Muscle of leg (tissue), 16 donors: ENCODE measurements at places on chromosomes 13 and 19. TPM values are rescaled to one million over a fixed set of nuclear protein-coding genes. Genes with fewer than 3 reads are reported as not detected.

DNA sequence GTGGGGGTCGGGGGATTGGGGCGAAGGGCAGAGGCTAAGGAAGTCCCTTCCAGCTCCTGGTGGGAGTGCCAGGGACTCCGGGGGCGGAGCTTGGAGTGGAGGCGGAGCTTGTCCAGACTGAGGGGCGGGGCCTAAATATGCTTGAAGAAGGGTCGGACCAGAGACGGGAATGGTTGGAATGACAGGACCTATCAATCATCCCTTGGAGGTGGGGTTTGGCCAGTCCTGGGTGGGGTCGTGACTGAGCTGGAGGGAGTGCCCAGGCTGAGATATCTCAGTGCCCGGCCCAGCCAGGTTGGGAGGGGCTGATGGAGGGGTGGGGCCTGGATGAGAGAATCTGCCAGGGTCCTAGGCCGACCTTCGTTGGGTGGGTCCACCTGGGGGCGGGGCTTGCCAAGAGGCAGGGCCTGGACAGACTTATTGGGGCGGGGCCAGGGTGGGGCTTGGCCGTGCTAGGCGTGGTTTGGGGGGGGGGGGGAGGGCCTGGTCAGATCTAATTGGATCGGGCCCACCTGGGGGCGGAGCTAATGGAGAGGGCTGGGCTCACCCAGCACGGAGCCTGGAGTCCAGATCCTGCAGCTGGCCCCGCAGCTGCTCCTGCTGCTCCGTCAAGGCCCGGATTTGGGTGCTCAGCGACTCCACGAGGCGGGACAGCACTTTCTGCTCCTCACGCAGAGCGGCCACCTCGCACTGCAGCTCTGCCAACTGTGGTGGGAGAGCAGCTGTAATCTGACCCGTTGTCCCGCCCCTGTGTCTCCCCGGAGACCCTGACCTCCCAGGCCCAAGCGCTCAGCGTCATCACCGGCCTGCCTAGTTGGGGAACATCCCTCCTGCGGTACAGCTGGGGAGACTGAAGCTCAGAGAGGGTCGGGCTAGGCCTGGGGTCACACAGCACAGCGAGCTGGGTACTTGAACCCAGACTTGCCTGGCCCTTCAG, 2.6 kb upstream of the WIZ start:
- DNase-seq: peak; percentile 93

- DNase-seq: no peak
These were observed 11.1 kb downstream of the IRGC start for GRCh38 chr19:43726736-43727592.

The CLEC11A gene
- total RNA-seq: 35.2 TPM

The TPTE2 gene
- total RNA-seq: 0.09 TPM

The ZNF560 gene
- 0.13 TPM for total RNA-seq

The SKA3 gene
- 7.0 TPM for total RNA-seq

The CNN1 gene
- 72.4 TPM for total RNA-seq

The SIAH3 gene
- 0.27 TPM for total RNA-seq

DNA sequence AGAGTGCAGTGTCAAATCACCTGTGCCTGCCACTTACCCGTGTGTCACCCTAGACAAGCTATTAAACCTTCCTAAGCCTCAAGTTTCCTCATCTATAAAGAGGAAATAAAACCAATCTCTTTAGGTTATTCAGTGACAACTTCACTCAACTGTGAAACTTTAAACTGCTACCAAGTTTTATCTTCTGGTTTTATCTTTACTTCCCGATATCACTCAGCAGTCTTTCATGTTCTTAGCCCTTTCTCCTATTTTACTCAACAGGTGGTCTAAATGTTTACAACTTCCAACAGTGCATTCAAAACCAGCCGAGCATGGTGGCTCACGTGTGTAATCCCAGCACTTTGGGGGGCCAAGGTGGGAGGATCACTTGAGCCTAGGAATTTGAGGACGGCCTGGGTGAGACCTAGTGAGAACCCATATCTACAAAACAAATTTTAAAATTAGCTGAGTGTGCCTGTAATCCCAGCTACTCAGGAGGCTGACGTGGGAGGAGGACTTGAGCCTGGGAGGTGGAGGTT, 59.6 kb downstream of the GPALPP1 start:
- DNase-seq: no peak

- no peak for DNase-seq
These were observed 41.3 kb upstream of the KCTD15 start for GRCh38 chr19:33755099-33756035.

The MEDAG gene
- 9.7 TPM for total RNA-seq

The ATXN8OS gene
- not detected for total RNA-seq

- DNase-seq: no peak
These were observed 49.9 kb downstream of the ZNF787 start for GRCh38 chr19:56071151-56071550.

The DLL3 gene
- total RNA-seq: 0.09 TPM

- DNase-seq: no peak
These were observed 15.5 kb upstream of the ZNF14 start for GRCh38 chr19:19748249-19748938.

DNA sequence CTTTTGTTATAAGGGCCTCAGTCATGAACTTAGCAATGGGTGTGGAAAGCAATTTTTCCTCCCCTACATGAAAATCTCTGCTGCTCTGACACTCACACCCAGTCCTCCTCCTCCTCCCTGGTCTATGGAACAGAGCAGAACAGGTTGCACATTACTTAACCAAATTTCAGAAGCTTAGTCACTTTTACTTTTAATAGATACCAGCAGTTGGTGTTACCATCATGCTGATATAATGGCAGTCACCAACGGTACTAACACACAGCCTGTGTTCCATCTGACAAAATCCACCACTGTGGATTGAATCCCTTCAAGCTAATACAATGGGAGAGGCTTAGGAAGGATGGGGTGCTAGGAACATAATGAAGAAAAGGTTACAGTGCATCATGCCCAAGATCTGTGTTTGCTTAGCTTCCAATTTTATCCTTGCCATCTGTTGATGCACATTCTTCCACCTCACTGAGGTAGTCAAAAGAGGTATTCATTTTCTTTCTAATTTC, 9.8 kb downstream of the TPT1 start:
- DNase-seq: no peak

The SLC7A9 gene
- 0.22 TPM for total RNA-seq

GRCh38 chr13:51780099-51780498, 23.9 kb downstream of the DHRS12 start:
- DNase-seq: no peak

The KL gene
- 4.2 TPM for total RNA-seq

The NOP53 gene
- total RNA-seq: 216 TPM

- DNase-seq: no peak
These were observed 6.0 kb upstream of the ELAVL3 start for GRCh38 chr19:11486661-11487503.

- peak; percentile 67 for DNase-seq
These were observed 1.5 kb upstream of the ELOF1 start for GRCh38 chr19:11560404-11561051.

The WASF3 gene
- 6.2 TPM for total RNA-seq

DNA sequence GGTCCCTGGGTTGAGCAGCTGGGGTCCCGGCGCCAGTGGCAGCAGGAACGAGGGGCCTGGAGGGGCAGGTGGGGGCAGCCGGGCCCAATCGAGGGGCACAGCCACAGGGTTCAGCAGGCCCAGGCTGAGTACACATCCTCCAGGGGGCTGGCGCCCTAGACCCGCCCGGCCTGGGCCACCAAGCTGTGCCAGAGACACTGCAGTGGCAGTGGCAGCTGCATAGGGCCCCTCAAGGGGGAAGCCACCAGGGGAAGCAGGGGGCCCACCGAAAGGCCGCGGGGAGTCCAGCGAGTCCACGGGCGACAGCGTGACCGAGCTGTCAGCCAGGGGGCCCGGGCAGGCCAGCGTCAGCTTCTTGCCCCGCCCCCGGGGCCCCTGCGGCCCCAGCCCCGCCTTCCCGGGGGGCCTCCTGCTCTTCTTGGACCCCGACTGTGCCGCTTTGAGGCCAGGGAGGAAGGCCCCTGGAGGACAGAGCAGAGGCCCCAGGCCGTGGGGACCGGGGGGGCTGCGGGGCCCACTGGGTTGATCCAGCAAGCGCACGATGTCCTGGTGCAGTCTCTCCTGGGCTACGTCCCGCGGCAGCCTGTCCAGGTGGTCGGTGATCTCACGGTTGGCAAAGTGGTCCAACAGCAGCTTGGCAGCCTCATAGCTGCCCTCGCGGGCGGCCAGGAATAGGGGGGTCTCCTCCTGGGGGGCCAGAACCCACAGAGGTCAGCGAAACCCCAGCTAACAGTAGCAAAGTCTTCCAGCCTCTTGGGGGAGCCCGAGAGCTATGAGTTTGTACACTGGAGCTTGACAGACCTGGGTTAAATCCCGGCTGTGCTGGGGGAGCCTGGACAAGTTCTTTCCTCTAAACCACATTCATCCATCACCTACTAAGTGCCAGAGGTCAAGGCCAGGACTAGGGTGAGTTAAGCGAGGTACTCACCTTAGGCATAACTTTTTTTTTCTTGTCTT, 39.5 kb downstream of the NOTCH3 start:
- no peak for DNase-seq

DNA sequence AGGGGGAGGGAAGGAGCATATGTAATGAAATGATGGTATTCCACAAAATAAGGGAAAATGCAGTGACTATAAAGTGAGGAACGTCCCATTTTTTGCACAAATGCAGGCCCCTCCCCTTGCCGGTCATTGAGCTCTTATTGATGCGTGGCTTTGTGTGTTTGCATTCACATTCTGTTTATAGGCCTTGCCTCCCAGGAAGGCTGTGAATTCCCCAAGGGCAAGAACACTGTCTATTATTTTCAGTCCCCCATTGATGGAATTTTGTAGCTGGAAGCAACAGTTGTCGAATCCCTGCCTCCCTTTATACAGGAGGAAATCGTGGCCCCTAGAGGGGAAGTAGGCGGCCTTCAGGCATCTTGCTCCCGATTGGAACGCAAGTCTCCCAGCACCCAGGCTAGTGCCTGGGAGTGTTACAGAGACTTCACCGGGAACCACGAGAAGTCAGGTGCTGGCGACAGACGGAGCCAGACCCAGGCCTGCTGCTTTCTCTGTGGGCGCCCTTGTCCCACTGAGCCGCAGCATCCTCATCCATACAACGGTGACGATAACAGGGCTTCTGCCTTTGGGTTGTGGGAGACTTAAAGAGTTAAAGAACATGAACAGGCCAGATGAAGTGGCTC, 6.9 kb downstream of the SBSN start:
- no peak for DNase-seq

The LRG1 gene
- 0.18 TPM for total RNA-seq

- DNase-seq: no peak
These were observed 49.2 kb downstream of the LATS2 start for GRCh38 chr13:21012211-21012610.

The DOHH gene
- total RNA-seq: 6.4 TPM

- no peak for DNase-seq
These were observed 671 bp upstream of the SLC46A3 start for GRCh38 chr13:28719227-28720055.

GRCh38 chr13:74977498-74977897, 504.5 kb downstream of the TBC1D4 start:
- DNase-seq: no peak

GRCh38 chr19:919199-920050, 2.3 kb downstream of the KISS1R start:
- no peak for DNase-seq
